Hematopoietic multipotent progenitor cell treated with erythropoietin and hydrocortisone succinate and interleukin-3 and kit ligand, for 6 days (in vitro differentiated cells): ENCODE measurements at places on chromosomes 5 and 9.

- DNase-seq: no peak
Observed at GRCh38 chr5:126020770-126021169, 402.4 kb upstream of the GRAMD2B start.

GRCh38 chr5:170527991-170528390, 24.2 kb downstream of the KCNIP1 start:
- DNase-seq: no peak

DNA sequence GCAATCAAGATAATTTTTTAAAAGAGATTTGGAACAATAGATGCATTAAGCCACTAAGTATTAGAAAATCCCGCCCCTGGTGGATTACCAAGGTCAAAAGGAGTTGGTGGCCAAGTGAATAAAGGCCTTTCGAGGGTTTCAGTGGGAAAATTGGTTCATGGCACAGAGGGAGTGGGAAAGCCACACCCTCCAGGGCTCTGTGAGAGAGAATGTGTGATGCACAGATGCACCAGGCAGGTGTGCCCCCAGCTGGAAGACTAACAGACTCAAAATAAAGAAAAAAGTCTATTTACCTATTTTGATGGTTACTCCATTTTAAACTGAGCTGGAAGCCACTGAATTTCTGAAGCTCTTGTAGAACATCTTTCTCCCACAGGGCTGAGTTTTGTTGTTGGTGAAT, 278.0 kb downstream of the DRD1 start:
- DNase-seq: no peak

DNA sequence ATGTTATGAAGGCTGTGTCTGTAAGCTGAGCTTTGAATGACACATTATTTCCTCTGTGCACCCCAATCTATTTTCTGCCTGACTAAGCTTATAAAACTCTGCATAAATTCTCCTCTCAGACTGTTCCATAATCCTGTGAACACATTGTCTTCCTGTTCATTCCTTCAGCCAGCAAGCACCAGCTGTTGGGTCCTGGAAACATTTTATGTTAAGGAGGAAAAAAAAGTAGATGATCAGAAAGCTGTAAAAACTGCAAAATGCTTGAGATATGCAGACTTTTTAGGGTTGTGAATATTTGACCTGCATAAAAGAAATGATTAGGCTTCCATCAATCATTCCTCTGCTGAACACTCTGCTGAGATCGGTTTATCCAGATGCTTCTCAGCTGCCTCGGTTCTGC, 1246.0 kb upstream of the DMAC1 start:
- DNase-seq: no peak

DNA sequence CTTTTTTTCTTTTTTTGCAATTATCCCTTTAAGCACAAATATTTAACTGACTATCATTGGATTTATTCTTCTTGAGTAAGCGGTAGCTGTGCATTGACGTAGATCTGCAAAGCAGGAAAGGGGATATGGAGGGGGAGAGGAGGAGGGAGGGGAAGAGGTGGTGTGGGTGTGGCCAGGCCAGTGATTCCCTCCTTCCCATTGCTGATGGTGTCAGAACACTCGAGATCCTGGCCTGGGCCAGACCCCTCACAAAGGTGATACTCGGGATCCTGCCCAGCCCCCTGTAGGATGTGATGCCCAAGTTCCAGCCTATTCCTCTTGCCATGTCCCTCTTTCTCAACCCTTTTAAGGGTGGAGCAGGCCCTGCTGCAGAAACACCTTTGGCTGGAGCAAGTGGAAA, 9.9 kb downstream of the SLC36A3 start:
- DNase-seq: no peak

DNA sequence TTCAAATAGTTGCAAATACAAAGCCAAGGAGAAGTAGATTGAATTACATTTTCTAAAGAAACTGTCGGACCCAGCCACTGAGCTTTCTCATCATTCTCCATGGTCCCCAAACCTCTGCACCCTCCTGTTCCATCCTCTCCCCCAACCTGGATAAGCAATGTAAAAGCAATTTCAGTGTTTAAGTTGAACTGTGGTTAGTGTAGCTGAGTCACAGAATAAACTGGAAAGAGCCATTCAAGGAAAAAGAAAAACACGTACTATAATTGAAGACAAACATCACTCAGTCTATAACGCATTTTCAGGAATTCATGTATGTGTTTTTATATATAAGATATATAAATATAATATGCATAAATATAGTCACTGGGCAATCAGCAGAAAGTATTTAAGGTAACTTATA, 54.1 kb upstream of the TMEM161B start:
- no peak for DNase-seq

DNA sequence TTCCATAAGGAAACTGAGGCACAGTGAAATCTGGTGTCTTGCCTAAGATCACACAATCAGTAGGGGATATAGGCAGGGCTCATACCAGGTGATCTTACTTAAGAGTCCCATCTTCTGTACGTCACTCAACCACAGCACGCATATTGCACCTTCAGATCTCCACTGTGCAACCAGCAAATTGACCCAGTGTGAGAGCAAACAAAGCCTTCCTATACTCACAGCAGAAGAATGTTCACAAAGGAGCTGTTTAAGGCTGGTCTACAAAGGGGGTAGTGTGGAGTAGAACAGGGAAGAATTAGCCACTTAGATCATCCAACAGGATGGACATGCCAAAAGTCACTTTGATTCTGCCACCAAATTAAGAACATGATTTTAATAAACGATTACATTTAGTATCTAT, 305.9 kb downstream of the SLIT3 start:
- DNase-seq: no peak

- no peak for DNase-seq
Observed at GRCh38 chr9:32672469-32672868, 37.0 kb upstream of the TAF1L start.
